ENCODE measurements at places on chromosomes 12 and 14. TPM values are rescaled to one million over a fixed set of nuclear protein-coding genes. Genes with fewer than 3 reads are reported as not detected.

The PIANP gene
- polyA plus RNA-seq = 5.4 TPM

The RDH16 gene
- polyA plus RNA-seq = 0.34 TPM

The SERPINA4 gene
- 46.0 TPM for polyA plus RNA-seq

The WASHC3 gene
- polyA plus RNA-seq = 39.9 TPM

The CD163L1 gene
- polyA plus RNA-seq = 18.2 TPM

The PRB2 gene
- polyA plus RNA-seq = 0.28 TPM

The TBK1 gene
- 30.1 TPM for polyA plus RNA-seq

The C1S gene
- 80.5 TPM for polyA plus RNA-seq

The SLC22A17 gene
- 46.9 TPM for polyA plus RNA-seq

The DNAJC22 gene
- 50.0 TPM for polyA plus RNA-seq

The GALNT16 gene
- 20.4 TPM for polyA plus RNA-seq

The AMHR2 gene
- polyA plus RNA-seq = 8.8 TPM

The NANOG gene
- 0.10 TPM for polyA plus RNA-seq

The BCL7A gene
- 11.5 TPM for polyA plus RNA-seq

Measured in large intestine (tissue), 12 donors.